ENCODE measurements at places on chromosomes 3 and 15.

- H3K36me3 ChIP-seq, result no peaks in the 10 kb centered on the region
- no peak for DNase-seq
- no peak overlapping the region for H3K4me3 ChIP-seq
These were observed 159.6 kb downstream of the RORA start for GRCh38 chr15:61069394-61070075.

- no peak for DNase-seq
- no peak overlapping the region for H3K27ac ChIP-seq
- peaks cover 13% of the 10 kb centered on the region for H3K36me3 ChIP-seq
- no peak overlapping the region for H3K4me3 ChIP-seq
- peaks cover 27% of the 10 kb centered on the region for H3K4me1 ChIP-seq
These were observed 3.8 kb upstream of the GABPB1 start for GRCh38 chr15:50358845-50359244.

GRCh38 chr3:127825756-127826155 is 3.4 kb upstream of the MGLL start:
- no peaks in the 10 kb centered on the region for H3K36me3 ChIP-seq
- no peak overlapping the region for H3K27ac ChIP-seq

GRCh38 chr15:60091157-60091556 is 87.0 kb downstream of the FOXB1 start:
- no peaks in the 10 kb centered on the region for H3K4me1 ChIP-seq
- no peak overlapping the region for H3K4me3 ChIP-seq
- H3K27ac ChIP-seq, result no peak overlapping the region
- H3K27me3 ChIP-seq, result no peaks in the 10 kb centered on the region
- H3K36me3 ChIP-seq, result no peaks in the 10 kb centered on the region
- DNase-seq, result no peak

DNA sequence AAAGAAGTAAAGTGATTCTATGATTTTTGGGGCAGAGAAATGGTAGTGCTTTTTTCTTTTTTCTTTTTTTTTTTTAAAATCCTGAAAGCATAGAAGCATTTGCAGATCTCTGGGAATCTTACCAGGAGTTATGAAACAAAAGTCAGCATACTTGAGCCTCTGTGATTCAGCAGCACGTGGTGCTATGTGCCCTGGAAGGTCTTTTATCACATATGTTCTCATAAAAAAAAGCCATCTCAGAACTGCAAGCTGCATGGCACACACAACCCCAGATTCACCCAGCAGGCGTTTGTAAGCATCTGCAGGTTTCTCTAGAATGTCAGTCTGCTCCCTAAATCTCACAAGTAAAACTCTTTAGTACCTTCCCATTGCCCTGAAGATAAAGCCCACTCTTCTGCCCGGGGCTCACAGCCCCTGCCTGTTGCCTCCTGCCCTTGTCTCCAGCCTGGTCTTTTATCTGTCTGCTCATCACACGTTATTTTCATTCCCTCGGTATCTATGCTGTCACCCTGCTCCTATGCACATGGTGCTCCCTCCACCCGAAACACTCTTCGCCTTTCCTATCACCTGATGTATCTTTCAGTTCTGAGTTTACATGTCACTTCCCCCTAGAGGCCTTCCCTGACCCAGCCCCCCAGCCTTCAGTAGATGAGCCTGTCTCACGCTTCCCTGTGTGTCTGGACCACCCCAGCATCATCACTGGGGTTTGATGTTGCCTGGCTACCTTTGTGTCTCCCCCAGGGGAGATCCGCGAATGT is 72.4 kb downstream of the CHDH start:
- H3K27ac ChIP-seq, result no peak overlapping the region
- H3K27me3 ChIP-seq, result no peaks in the 10 kb centered on the region
- DNase-seq, result no peak
- no peak overlapping the region for H3K4me3 ChIP-seq
- no peaks in the 10 kb centered on the region for H3K36me3 ChIP-seq

GRCh38 chr3:17140670-17141505 is 256.1 kb downstream of the PLCL2 start:
- no peak overlapping the region for H3K27ac ChIP-seq
- no peaks in the 10 kb centered on the region for H3K36me3 ChIP-seq
- no peak overlapping the region for H3K4me3 ChIP-seq
- H3K27me3 ChIP-seq, result peaks cover 5% of the 10 kb centered on the region
- no peak for DNase-seq

GRCh38 chr15:68000754-68001153 is 53.4 kb upstream of the PIAS1 start:
- H3K36me3 ChIP-seq, result no peaks in the 10 kb centered on the region
- no peak overlapping the region for H3K4me3 ChIP-seq
- no peaks in the 10 kb centered on the region for H3K27me3 ChIP-seq
- no peaks in the 10 kb centered on the region for H3K4me1 ChIP-seq

DNA sequence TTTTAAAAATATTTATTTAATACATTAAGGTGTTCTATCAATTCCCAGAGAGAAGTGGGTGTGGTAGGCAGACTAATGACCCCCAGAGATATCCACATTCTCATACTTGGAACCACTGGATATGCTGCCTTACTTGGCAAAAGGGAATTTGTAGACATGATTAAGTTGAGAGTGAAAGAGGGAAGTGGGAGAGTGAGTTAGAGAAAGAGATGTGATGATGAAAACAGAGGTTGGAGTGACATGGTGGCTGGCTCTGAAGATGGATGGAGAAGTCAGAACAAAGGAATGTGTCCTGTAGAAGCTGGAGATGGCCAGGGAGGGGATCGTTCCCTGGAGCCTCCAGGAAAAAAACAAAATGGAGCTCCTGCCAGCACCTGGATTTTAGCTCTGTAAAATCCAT is 32.0 kb downstream of the TNFAIP8L3 start:
- no peaks in the 10 kb centered on the region for H3K27me3 ChIP-seq
- H3K27ac ChIP-seq, result no peak overlapping the region
- DNase-seq, result no peak
- H3K4me3 ChIP-seq, result no peak overlapping the region
- no peaks in the 10 kb centered on the region for H3K36me3 ChIP-seq

GRCh38 chr3:68706536-68706935 is 225.8 kb downstream of the TAFA4 start:
- H3K27ac ChIP-seq, result no peak overlapping the region
- no peaks in the 10 kb centered on the region for H3K36me3 ChIP-seq
- H3K4me3 ChIP-seq, result no peak overlapping the region
- no peaks in the 10 kb centered on the region for H3K4me1 ChIP-seq
- no peak for DNase-seq

DNA sequence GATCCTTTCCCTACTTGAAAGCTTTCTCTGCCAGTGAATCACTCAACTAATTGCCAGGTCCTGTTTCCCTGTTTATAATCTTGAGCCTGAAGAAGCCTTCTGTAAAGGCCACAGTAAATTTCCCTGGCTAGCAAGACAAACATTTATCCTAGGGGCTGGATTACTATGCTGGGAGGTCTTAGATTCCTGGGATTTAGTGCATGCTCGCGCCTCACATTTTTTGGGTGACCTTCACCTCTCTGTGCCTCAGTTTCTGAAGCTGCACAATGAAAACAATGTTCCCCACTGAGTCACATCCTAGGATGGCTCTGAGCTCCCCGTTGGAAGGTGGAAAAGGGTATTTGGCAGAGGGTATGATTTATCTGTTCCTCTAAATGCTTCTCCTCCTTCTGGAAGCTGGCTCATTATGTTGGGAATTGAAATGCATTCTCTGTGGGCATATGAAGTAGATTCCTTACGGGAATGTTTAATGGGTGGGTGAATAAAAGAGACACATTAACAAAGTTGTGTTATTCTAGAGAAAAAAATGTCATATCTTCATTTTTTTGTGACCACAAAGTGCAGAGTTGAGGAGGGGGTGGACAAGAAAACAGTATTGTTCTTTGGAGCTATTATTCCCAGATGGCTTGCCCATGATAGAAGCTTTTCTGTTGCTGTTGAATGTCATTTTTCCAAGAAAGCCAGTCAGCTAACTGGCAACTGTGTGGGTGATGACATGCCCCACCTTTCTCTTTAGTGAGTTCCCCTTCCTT is 32.4 kb downstream of the LSM3 start:
- H3K36me3 ChIP-seq, result no peaks in the 10 kb centered on the region
- DNase-seq, result no peak
- H3K27ac ChIP-seq, result no peak overlapping the region
- no peaks in the 10 kb centered on the region for H3K4me1 ChIP-seq
- H3K4me3 ChIP-seq, result no peak overlapping the region

- H3K36me3 ChIP-seq, result peaks cover 28% of the 10 kb centered on the region
- no peaks in the 10 kb centered on the region for H3K27me3 ChIP-seq
- no peak overlapping the region for H3K27ac ChIP-seq
- no peak for DNase-seq
- H3K4me3 ChIP-seq, result no peak overlapping the region
These were observed 43.0 kb downstream of the MESD start for GRCh38 chr15:80946576-80946975.

- no peaks in the 10 kb centered on the region for H3K36me3 ChIP-seq
- no peaks in the 10 kb centered on the region for H3K4me1 ChIP-seq
- DNase-seq, result no peak
- H3K4me3 ChIP-seq, result no peak overlapping the region
- H3K27me3 ChIP-seq, result no peaks in the 10 kb centered on the region
- H3K27ac ChIP-seq, result no peak overlapping the region
These were observed 62.8 kb downstream of the SLCO2A1 start for GRCh38 chr3:133966954-133967353.

- DNase-seq, result no peak
- no peak overlapping the region for H3K4me3 ChIP-seq
- no peaks in the 10 kb centered on the region for H3K36me3 ChIP-seq
- no peaks in the 10 kb centered on the region for H3K4me1 ChIP-seq
- H3K27ac ChIP-seq, result no peak overlapping the region
These were observed 713.3 kb upstream of the EPHA6 start for GRCh38 chr3:96101006-96101560.

DNA sequence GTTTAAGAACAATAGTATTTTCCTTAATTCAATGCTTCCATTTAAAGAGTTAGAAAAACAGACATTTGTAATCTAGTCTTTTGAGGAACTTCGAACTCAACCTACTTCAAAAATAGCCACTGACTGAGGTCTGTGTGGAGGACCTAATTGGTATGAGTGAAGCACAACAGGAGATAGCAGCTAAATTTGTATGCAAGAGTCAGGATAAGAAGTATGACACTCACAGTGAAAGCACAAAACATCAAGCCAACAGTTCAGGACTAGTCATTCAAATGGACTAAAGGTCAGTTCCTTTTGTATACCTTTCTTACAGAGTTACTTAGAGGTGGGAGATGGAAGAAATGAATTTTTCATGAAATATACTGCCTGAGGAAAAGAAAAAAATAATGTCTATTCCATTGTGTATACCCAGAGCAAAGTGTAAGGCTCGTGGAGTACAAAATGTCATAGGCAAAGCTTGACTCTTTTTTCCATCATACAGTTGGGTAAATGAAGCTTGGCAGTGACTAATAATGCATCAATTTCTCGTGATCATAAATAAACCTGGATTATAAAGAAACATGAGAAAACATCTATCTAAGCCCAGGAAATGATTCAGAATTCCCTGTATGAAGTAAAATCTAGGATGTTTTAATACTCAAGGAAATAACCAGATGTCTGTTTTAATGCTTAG is 1005.2 kb upstream of the CADM2 start:
- H3K27ac ChIP-seq, result no peak overlapping the region
- no peaks in the 10 kb centered on the region for H3K27me3 ChIP-seq
- no peaks in the 10 kb centered on the region for H3K36me3 ChIP-seq
- no peak for DNase-seq
- H3K4me3 ChIP-seq, result no peak overlapping the region

DNA sequence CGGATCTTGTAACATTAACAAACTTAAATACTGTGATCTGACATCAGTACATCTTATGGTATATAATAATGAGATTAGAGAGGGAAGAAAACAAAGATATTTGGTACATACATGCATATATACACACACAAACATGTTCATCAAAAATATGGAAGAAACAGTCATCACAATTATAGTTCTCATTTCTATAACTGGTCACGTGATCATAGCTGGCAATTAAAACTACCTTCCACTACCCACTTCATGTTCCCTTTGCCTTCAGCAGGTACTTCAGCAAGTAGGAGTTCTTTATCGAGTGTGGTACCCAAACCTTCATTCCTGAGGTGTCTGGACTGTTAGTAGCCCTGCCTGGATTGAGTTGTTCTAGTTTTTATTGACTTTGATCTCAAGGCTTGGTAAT is 70.9 kb upstream of the ALDH1A3 start:
- H3K27me3 ChIP-seq, result no peaks in the 10 kb centered on the region
- no peak overlapping the region for H3K27ac ChIP-seq
- H3K36me3 ChIP-seq, result no peaks in the 10 kb centered on the region
- no peak overlapping the region for H3K4me3 ChIP-seq
- DNase-seq, result no peak

GRCh38 chr15:29062179-29062591 is 176.4 kb downstream of the APBA2 start:
- no peak overlapping the region for H3K27ac ChIP-seq
- no peak for DNase-seq
- no peak overlapping the region for H3K4me3 ChIP-seq
- H3K36me3 ChIP-seq, result no peaks in the 10 kb centered on the region
- no peaks in the 10 kb centered on the region for H3K4me1 ChIP-seq

DNA sequence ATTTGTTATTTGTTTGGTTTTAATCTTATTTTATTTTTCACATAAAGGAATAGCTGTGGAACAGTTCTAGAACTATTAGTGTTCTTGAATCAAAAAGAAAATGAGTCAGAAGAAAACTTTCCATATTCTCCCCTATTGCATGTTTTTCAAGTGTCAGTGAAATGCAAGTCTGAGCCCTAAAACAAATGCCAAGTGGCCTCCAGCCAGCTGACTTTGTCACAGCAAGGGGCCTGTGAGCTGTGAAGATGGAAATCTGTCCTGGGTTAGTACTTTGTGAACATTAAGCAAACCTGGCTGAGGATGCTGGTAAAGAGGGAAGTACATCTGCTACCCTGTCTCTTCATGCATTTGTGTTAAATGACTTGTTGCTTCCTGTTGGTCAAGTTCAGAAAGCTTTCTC is 14.2 kb downstream of the LRRC49 start:
- no peaks in the 10 kb centered on the region for H3K36me3 ChIP-seq
- H3K27ac ChIP-seq, result no peak overlapping the region
- H3K27me3 ChIP-seq, result no peaks in the 10 kb centered on the region
- DNase-seq, result no peak
- H3K4me1 ChIP-seq, result no peaks in the 10 kb centered on the region

- DNase-seq, result no peak
- no peaks in the 10 kb centered on the region for H3K36me3 ChIP-seq
- H3K4me3 ChIP-seq, result no peak overlapping the region
- H3K4me1 ChIP-seq, result no peaks in the 10 kb centered on the region
- H3K27ac ChIP-seq, result no peak overlapping the region
These were observed 4.5 kb upstream of the KLHL40 start for GRCh38 chr3:42680806-42681205.

DNA sequence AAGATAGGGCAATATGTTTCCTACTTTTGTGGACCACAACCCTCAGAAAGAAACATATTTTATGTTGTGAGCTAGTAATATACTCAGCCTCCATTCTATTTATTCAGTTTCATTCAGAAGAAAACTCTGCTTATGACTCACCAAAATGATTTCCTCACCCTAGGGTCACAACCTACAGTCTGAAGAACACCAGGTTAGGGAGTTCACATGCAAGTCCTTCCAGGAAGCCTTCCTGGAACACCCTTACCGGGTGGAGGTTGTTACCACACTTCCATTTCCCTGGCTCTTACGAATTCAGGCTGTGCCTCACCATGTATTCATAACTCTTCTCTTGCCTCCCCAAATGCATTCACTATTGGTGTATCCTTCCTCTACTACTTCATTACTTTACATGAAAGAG is 228.0 kb upstream of the ADAMTS9 start:
- no peaks in the 10 kb centered on the region for H3K4me1 ChIP-seq
- DNase-seq, result no peak
- H3K27me3 ChIP-seq, result no peaks in the 10 kb centered on the region
- H3K27ac ChIP-seq, result no peak overlapping the region
